ENCODE measurements at places on chromosomes 4 and X. TPM values are rescaled to one million over a fixed set of nuclear protein-coding genes. Genes with fewer than 3 reads are reported as not detected.

Gene ASMTL
- 10.1 TPM for total RNA-seq

Gene RPS6KA3
- 22.6 TPM for total RNA-seq

Gene PPP2R2C
- total RNA-seq, result 59.5 TPM

Gene OSTC
- total RNA-seq, result 32.5 TPM

Gene ERCC6L
- 0.74 TPM for total RNA-seq
